ENCODE measurements at places on chromosomes 3 and 15.

DNA sequence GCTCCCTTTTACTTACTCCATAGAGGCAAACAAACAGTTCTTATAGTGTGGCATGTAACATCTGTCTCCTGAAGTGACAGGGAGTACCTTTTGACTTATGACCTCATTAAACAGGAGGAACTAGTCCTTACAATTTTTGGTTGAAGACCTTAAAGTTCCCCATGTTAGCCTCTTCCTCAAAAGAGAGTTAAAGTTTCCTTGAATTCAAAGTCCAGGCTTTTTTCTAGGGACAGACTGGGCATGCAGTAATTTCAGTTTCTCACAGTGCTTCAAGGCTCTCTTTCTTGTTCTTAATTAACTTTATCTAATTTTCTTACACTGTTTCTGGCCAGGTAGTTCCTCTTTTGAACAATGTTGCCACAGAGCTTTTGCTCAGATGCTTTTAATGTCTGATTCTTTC lies 12.1 kb downstream of the GOLM2 start:
- no peak for DNase-seq

DNA sequence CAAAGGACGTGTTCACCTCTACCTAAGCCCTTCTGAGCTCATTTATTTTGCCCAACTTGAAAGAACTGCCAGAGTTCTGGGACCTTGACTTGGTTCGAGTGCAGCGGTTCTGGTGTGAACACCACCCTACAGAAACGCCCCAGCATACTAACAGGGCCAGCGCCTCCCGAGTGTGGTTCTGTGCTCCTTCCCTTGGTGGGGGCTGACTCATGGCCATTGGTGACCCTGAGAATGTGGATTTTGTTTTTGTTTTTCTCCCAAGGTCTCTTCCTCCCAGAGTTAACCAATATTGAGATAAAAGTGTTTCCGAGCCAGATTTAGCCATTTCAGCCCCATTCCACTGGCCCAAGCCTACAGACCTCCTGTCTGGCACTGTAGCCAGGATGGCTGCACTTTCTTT lies 27.9 kb downstream of the SEMA7A start:
- no peak for DNase-seq

- no peak for DNase-seq
Observed at GRCh38 chr3:171977441-171977840, 61.9 kb upstream of the FNDC3B start.

GRCh38 chr15:50068016-50068415 lies 51.0 kb downstream of the ATP8B4 start:
- no peak for DNase-seq

DNA sequence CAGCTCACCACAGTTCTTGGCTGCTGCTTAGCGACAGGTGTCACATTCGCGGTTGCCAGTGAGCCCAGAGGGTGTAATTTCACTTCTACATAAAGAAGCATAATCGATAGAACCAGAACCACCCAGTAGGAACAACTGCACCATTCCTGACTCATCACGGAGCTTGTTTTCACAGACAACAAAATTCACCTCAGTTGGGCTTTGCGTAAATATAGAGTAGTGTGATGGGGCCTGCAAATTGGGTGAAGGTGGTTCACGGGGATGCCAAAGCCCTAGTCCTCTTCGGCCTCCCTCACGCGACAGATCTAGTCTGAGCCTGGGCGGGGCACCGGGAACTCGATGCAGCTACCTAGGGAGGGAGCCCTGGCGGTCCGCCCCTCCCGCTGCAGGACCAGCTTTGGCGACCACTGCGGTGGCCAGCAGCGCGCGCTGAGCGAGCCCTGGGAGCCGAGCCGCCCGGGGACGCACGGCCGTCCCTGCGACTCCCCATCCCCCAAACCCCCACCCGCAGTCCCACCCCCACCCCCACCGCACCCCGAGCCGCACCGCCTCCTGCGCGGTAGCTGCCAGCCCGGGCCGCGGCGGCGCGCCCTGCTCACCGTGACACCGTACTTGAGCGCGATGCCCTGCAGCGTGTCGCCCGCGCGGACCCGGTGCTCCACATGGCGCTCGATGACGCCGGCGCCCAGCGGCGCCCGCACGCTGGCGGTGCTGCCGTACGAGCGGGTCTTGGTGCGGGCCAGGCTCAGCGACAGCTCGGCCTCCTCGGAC lies 519 bp downstream of the LYSMD2 start:
- no peak for DNase-seq

- no peak for DNase-seq
Observed at GRCh38 chr3:140816372-140817195, 125.1 kb upstream of the SLC25A36 start.

DNA sequence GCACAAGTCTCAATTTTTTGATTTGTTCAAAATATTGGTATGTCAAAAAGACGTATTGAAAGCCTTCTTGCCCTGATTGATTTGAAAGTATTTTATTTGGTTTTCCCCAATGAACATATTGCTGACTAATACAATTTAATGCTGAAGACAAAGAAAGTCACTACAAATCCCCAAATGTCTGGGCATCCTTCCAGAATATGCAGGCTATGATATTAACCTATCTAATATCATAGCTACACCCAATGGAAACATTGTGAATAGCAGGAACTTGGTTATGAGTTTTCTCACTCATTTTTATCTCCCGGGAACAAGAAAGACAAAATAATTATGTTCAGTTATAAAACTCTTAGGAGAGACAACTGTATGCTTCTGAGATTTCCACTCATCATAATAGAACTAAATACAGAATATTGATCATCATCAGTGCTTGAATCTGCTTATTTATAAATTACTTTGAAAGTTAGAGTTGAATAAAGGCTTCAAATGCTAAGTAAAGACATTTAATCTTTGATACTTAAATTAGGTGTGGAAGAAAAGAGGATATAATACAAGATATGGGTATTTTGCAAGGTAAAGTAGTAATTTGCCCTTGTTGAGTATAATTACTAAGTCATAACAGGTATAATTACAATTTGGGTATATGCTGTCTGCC lies 483.9 kb downstream of the RBMS3 start:
- DNase-seq = no peak

- DNase-seq = no peak
Observed at GRCh38 chr3:111592936-111593335, 2.2 kb downstream of the ZBED2 start.

DNA sequence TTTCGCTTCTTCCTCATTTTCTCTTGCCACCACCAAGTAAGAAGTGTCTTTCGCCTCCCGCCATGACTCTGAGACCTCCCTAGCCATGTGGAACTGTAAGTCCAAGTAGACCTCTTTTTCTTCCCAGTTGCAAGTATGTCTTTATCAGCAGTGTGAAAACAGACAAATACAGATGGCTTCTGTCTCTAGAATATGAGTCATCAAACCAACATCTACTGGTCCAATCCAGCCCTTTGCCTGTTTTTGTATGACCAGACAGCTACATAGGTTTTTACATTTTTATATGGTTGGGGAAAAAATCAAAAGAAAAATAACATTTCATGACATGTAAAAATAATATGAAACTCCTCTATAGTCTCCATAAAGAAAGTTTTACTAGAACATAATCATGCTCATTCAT lies 118.7 kb upstream of the PTPRG start:
- no peak for DNase-seq

- DNase-seq = no peak
Observed at GRCh38 chr3:77524463-77524862, 484.6 kb downstream of the ROBO2 start.

GRCh38 chr3:134340982-134341365 lies 33.3 kb downstream of the AMOTL2 start:
- DNase-seq = no peak

DNA sequence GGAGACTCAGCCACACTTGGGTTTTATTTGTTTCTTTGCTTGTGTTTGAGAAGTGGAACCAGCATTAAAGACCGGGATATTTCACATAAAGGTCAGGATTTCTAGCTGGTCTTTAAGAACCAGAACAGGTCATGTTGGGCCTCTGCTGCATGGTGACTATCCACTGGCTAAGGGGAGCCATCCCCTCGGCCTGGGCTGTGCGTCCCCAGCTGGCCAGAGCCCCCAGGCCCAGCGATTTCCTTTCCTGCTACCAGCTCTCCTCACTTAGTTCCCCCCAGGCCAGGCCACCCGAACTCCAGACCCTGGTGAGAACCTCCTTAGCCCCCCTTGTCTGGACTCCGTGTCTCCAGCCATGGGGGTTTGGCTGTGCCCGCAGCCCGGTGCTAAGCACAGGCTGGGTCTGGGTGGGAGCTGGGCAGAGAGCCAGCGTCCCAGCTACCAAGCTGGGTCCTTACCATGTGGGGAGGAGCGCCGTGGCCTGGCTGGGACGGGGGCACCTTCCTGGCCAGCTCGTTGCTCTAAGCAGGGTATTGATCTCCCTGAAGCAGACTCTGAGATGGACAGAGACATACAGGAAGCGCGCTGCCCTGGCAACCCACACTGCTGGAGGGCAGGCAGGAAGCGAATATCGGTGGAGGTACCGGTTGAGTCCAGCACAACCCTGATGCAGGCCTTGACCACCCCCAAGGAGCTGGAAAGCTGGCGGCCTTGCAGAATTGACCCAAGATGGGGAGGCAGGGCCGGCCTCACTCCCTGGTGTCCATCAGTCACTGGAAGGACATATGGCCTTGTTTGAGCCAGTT lies 49.4 kb downstream of the KLF15 start:
- no peak for DNase-seq

GRCh38 chr15:101652786-101653430 lies 727 bp upstream of the TM2D3 start:
- no peak for DNase-seq

DNA sequence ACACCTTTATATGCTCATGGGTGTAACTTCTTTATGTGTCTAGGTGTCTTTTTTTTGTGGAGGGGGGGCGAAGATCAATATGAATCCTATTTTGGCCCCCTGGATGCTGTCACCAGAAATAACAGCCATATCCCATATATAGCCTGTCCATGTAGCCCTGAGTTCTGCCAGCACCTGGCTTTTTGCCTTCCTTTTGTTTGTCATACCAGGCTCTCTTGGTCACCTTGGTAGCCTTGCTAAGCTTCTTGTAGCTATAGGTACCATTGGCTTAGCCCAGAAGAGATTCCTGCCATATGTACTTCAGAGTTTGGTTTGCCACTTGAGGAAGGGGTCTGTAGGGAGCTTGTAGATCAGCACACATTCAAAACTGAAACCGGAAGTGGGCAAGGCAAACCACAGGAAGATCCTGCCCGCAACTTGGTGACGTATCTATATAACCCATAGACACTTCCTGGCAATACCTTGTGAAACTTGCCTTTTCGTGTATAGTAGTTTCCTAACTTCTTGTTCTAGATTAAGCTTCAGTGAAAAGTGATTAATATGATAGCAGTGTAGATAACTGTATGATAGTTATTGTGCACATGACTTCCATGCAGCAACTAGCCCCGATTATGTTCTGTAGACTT lies 11.9 kb downstream of the RASA2 start:
- DNase-seq = peak; percentile 80

DNA sequence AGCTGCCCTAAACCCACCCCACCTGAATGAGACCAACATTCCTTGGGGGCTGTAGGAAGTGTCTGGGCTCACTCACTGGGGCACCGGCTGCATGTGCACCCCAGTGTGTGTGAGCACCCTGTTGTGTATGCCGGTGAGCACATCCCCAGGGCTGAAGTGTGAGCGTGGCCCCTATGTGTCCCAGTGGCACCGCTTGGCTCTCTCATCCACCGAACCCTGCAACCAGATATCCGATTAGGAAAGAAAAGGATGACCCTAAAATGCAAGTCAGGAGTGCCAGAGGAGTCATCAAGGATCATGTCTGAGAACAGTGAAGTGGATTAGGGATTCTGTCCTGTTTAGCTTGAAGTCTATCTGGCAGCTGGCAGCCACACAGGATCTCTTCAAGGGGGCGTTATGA lies 84.0 kb upstream of the ALDH1L1 start:
- no peak for DNase-seq

GRCh38 chr3:107452436-107452835 lies 70.3 kb upstream of the BBX start:
- no peak for DNase-seq

DNA sequence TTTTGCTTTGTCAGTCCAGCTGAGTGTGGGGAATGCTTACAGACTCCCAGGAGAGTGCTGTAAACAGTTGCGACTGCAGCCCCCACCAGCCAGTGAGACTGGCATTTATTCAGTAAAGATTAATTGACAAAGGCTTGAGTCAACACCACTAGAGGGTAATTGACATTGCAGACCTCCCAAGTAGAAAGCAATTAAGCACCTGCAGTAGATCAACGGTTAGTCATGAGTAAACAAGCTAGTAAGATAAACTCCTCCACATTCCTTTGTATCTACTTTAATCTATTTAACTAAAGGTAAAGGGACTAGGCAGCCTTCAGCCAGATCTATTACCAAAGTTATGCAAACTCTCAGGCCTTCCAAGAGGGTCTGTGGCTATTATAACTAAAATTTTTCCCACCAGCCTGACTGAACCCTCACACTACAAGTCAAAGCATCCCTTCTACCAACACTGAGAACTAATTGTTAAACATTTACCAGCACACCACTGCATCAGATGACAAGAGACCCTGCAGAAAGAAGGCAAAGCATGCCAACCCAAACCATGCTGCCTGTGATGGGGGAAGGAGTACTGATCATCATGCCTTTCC lies 30.5 kb upstream of the GALNT15 start:
- DNase-seq = no peak

DNA sequence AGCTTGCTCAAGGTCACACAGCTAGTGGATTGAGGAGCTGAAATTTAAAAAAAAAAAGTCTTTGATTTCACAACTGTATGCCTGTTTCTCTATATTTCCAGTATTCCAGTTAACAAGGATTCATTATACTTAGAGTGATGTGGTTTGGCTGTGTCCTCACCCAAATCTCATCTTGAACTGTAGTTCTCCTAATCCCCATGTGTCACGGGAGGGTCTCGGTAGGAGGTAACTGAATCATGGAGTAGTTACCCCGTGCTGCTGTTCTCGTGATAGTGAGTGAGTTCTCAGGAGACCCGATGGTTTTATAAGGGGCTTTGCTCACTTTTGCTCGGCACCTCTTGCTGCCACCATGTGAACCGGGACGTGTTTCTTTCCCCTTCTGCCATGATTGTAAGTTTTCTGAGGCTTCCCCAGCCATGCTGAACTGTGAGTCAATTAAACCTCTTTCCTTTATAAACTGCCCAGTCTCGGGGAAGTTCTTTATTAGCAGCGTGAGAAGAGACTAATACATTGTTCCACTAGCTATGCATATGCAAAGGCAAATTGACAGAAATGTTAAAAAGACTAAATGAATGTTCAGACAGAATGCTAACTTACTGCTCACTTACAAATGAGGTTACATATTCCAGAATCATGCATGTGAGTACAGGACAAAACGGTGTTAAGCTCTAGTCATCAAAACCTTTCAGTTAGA lies 1101.9 kb downstream of the ROBO1 start:
- DNase-seq = no peak

- no peak for DNase-seq
Observed at GRCh38 chr3:101780661-101781060, 1.6 kb downstream of the NXPE3 start.

DNA sequence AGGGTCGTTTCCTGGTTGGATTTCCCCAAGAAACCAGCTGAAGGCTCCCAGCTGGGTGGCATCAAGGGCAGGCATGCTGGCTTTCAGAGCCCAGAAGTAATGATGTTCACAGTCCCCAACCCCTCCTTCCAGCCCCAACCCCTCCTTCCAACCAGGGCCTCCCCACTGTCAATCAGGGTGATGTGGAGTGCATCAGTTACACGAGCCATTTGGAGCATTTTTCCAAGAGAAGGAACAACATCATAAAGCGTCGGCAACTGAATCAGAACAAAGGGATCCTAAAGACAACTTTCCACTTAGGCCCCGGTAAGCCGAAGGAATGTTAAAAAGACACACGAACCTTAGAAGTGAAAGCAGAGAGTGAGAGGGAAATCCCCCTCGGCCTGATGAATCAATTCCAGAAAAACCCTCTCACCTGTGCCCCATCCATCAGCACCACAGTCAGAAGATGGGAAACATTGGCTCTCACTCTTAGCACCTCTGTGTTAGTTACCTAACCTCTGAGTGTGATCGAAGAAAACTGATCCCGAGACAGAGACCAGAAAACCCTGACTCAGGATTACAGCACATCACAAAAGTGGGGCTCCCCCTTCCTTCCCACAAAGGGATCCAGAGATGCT lies 101.2 kb upstream of the WNT5A start:
- DNase-seq = no peak

Measured in stimulated activated CD8-positive, alpha-beta memory T cell treated with anti-CD3 and anti-CD28 coated beads, Interleukin-4, amount 100 ng/mL, for 4 hours (primary cell).